KBM-7 (cell line): ENCODE measurements at places on chromosomes 2 and 18.
A peak's percentile ranks its signal among the peaks of the same experiment; 100 is the strongest.

- DNase-seq, result no peak
Observed at GRCh38 chr2:26170795-26171194, 2.1 kb upstream of the GAREM2 start.

DNA sequence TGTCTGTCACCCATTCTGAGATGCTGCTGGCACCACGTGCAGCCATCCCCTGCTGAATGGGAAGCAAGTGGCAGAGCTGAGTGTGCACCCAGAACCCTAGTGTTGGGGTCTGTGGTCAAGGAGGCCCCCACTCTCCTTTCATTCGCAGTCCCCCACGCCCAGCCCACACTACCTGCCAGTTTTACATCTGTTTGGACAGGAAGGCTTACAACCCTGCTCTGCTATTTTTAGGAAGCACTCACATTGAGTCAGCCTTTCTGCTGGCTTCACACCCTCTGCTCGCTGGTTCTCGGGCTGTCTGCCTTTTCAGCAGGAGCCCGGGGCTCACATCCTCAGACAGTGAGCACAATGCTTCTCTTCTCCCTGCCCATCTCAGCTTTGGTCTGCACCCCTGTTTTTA is 10.7 kb upstream of the ADCY3 start:
- DNase-seq, result peak; percentile 57

GRCh38 chr2:122135021-122135937 is 379.8 kb downstream of the TSN start:
- DNase-seq, result peak; percentile 75

DNA sequence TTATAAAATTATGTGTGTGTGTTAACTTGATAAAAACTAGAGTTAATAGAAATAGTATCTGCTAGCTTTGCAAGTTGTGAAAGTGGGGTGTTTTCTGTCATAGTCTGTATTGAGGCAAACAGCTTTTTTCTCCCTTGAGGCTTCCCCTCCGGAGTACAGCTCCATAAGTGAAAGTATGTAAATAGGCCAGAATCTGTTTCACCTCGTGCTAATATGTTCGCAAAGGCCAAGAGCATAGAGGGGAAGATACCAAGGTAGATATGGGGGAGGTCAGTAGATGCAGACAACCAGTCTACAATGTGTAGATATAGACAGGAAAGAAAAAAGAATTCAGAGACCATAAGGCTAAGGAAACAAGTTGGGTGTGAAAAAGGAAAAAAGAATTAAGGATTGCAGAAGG is 72.9 kb downstream of the PTRHD1 start:
- DNase-seq, result no peak

DNA sequence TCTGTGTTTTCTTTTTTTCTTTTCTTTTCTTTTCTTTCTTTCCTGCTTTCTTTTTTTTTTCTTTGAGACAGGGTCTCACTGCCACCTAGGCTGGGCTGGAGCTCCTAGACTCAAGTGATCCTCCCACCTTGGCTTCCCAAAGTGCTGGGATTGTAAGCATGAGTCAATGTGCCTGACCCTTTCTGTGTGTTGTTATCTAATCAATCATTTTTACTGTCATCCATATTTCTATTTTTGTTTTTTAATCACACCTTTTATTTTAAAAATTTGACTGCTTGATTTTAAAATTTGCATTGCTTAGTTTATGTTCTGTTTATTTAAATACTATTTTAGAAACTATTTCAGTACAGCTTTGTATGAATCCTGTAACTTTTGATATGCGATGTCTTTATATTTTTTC is 19.2 kb downstream of the LCLAT1 start:
- no peak for DNase-seq

DNA sequence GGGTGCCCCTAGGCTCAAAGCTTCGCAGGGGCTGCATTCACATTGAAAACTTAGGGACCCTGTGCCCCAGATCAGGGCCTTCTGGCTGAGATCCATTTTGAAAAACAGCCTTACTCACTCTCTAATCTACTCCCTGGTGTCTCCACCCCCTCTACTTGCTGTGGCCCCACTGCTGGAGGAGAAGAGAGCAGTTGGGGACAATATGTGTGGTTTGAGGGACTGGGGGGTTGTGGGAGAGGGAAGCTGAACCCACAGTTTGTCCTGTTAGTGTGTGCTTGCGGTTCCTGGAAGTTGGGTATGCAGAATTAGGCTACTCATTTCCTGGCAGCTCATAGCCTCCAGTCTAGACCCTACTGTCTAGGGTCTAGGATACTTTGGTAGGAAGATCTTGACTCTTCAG is 211.4 kb downstream of the PRKCE start:
- peak; percentile 80 for DNase-seq

DNA sequence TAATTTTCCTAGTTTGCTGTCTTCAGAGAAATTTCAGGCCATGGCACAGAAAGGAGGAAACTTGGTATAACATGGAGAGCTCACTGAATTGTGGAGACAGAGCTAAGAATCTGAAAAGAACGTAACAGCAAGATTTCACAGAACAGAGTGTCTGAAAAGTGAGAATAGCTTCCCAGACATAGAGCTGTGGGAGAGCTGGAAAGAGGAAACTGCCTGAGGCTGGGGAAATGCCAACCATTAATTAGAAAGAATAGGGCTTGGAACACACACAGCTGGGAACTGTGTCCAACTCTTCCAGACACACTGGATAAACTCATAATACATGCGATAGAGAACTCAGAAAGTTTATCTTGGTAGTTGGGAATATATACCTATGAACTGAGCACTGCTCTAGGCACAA is 51.6 kb upstream of the KYNU start:
- DNase-seq, result peak; percentile 5

- peak; percentile 67 for DNase-seq
Observed at GRCh38 chr2:208064220-208064961, 39.1 kb upstream of the PLEKHM3 start.

- no peak for DNase-seq
Observed at GRCh38 chr2:191481305-191482070, 196.4 kb upstream of the NABP1 start.

GRCh38 chr2:241248897-241249296 is 60.4 kb downstream of the ANO7 start:
- DNase-seq, result no peak

DNA sequence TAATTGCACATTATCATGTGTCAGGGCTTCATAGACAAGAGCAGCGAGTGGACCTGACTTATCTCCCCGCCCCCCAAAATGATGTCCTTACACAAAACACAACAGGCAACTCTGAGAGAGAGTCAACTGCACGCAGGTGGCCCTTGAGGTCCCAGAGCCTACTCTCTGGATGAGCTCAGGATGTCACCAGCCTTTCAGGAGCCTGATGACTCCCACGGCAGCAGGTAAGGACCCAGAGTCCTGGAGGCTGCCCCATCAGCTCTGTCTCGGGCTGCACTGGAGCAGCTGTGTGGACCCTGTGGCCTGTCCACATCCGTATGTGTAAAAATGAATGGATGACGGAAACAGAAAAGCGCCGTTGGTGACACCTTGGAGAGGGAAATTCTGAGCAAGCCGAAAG is 130.9 kb downstream of the HDAC4 start:
- DNase-seq, result no peak

DNA sequence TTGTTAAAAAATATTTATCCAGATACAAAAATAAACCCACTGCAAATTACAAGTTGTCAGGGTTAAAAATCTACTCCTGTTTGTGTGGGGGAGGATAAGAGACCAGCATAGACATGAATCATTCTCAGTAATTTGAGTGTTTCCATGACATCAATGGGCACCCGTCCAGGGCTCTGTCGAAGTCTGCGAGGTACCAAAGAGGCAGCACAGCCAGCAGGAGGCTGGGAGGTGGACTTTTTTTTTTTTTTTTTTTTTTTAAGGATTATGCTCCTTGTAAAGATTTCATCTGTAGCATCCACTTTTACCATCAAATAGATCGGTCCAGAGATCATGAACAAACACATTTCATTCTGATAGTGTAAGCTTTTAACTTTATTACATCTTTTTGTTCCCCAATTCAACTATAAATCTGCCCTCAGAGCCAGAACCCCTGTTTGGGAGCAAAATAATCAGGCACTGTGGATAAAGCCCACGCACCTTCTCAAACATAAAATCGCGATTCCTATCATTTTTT is 182.0 kb downstream of the TCF4 start:
- DNase-seq, result peak; percentile 14

DNA sequence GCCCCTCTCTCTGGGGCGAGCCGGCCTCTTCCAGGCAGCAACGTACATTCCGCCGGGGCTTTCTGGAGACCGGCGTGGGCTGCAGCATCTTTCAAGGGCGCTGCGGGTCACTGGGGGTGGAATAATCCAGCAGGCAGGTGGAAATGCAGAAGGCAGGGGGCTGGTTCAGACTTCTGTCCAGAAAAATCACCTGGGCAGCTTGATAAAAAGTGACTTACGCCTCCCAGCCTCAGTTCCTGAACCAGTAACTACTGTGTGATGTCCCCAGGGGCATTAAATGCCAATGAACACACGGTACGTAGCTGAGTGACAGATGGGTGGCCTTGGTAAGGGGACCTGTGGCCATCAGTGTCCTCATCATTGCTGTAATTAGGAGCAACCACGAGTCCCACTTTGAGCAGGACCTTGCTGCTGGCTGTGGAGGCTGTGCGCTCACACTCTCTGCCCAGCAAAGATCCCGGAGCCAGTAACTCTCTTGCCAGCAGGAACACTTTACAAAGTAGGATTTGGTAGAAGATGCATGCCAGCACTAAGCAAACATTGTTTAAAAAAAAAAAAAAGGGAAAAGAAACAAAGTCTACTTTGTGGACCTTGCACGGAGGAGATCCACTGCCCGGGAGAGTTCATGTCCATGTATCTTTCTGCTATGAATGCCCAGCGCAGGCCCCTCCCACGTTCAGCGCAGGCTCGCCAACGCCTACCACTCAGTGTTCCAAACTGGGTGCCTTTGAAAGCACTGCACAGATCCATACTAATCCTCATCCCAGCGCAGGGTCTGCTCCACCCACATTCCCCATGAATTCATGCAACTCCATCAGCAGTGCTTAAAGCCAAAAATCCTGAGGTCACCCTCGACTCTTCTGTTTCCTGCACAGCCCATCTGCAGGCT is 177.3 kb downstream of the HDAC4 start:
- DNase-seq, result no peak

GRCh38 chr18:61738042-61738441 is 154.8 kb downstream of the RNF152 start:
- DNase-seq, result no peak

DNA sequence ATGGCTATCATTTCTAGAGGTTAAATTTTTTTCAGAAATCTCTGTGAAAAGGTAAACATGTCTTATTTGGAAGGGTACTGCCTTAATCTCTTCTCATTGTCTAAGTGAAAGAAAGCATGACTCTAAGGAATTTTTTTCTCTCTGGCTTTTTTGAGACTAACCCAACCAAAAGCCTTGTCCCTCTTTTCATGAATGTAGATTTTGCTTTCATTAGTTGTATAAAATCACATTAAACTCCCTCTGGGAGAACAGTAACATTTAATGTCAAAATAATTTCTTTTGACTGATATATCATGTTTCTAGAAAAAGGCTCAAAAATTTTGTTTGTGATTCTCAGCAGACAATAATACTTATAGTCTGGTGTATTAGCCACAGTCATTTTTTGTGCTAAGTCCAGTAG is 168.4 kb upstream of the SPOPL start:
- no peak for DNase-seq

DNA sequence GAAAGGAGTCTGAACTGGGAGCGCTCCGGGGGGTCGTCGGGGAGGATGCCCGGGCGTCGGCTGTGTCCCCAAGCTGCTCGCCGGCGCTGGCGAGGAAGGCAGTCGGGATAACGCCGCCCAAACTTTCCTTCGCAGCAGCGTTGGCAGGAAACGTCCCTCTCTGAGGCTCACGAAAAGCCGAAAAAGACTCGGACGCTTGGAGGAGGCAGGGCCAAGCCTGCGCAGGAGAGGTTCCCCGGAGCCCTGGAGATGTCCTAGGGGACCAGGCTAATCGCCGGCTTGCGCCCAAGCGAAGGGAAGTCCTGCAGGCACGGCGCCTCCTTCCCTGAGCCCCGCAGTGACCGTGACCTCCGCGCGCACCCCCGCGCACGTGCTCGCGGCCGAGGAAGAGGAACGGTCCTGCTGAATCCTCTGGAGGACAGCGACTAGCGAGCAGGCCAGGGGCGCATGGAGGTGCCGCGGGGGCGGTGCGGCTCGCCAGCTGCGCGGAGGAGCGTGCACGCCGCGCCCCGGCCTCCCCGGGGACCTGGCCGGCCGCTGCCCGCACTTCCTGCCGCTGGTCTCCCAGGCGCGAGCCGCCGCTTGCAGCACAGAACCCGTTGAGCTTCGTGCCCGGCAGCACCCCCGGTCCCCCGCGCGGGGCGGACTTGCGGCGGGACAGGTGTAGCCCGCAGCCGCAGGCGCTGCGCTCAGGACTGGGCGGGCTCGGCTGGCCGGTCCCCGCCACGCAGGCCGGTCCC is at the start of gene SH3RF3:
Gene SH3RF3 (plus strand): TSS at position 590 of the 740 bp plus-strand sequence.
- DNase-seq, result peak; percentile 35
